ENCODE measurements at places on chromosomes 3 and 15.

- peaks cover 26% of the 10 kb centered on the region for H3K27me3 ChIP-seq
- DNase-seq, result no peak
- H3K27ac ChIP-seq, result no peak overlapping the region
Observed at GRCh38 chr15:78695854-78696253, 54.8 kb upstream of the CHRNB4 start.

DNA sequence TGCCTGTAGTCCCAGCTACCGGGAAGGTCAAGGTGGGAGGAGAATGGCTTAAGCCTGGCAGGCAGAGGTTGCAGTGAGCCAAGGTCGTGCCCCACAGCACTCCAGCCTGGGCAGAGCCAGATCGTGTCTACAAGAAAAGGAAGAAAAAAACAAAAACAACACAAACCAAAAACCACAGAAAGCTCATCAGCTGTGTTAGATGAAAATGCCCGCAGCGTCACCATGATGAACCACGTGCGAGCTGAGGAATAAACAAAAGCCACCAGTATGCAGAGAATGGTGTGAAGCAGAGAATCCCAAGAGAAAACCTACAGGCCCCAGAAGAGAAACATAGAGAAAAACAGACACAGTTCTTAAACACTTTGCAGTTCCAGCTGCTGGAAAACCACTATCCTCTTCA lies 19.7 kb upstream of the TM4SF19 start:
- H3K4me3 ChIP-seq, result no peak overlapping the region
- H3K27ac ChIP-seq, result peak overlapping the region; percentile 47
- H3K36me3 ChIP-seq, result peaks cover 49% of the 10 kb centered on the region
- no peaks in the 10 kb centered on the region for H3K27me3 ChIP-seq
- peaks cover 15% of the 10 kb centered on the region for H3K4me1 ChIP-seq

GRCh38 chr15:94639701-94640100 lies 408.3 kb downstream of the MCTP2 start:
- peaks cover 8% of the 10 kb centered on the region for H3K4me1 ChIP-seq
- H3K27ac ChIP-seq, result no peak overlapping the region
- no peaks in the 10 kb centered on the region for H3K36me3 ChIP-seq
- no peak overlapping the region for H3K4me3 ChIP-seq

DNA sequence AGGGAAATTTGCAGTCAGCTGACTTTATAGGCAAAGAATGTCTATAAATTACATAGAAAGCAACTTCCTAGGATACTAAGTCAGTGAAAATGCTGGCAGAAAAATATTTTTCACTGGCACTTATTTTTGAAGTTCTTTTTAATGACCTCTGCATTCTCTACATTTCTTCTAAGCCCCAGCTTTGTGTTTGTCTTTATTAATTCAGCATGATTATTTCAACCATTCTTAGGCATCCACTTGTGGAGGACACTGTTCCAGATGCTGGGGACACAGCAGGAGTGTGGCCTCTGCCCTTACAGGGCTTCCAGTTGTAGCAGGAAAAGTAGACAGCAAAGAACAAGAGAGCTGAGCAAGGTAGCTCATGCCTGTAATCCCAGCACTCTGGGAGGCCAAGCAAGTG lies 15.0 kb downstream of the LRRK1 start:
- no peak for DNase-seq
- H3K4me1 ChIP-seq, result no peaks in the 10 kb centered on the region
- H3K27me3 ChIP-seq, result peaks cover 9% of the 10 kb centered on the region
- H3K36me3 ChIP-seq, result no peaks in the 10 kb centered on the region
- H3K4me3 ChIP-seq, result no peak overlapping the region

DNA sequence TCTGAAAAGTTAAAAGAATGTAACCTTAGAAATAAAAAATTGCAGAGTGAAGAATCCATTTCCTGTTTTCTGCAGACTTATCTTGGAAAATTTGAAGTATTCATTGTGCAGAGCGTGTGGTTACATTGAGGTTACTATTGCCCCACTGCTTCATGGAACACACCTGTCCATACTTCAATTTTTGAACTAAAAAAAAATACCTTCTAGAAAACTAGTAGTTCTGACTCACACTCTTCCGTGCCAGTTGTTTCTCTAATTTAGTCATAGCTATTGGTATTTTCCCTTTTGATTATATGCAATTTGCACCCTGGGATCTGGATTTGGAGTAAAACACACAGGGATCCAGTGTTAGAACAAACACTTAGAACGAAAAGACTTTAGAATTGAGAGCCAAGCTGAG lies 111.8 kb upstream of the LYSMD4 start:
- no peak overlapping the region for H3K4me3 ChIP-seq
- H3K27me3 ChIP-seq, result no peaks in the 10 kb centered on the region
- DNase-seq, result no peak
- H3K27ac ChIP-seq, result peak overlapping the region; percentile 70

- peaks cover 10% of the 10 kb centered on the region for H3K4me1 ChIP-seq
- H3K4me3 ChIP-seq, result no peak overlapping the region
- peaks cover 26% of the 10 kb centered on the region for H3K36me3 ChIP-seq
Observed at GRCh38 chr3:129881261-129881660, 12.2 kb downstream of the TMCC1 start.

- no peaks in the 10 kb centered on the region for H3K4me1 ChIP-seq
- H3K4me3 ChIP-seq, result no peak overlapping the region
- no peaks in the 10 kb centered on the region for H3K36me3 ChIP-seq
- no peak overlapping the region for H3K27ac ChIP-seq
- no peaks in the 10 kb centered on the region for H3K27me3 ChIP-seq
Observed at GRCh38 chr15:33963831-33964664, 4.2 kb upstream of the CHRM5 start.

- DNase-seq, result no peak
- peaks cover 5% of the 10 kb centered on the region for H3K4me1 ChIP-seq
- no peaks in the 10 kb centered on the region for H3K36me3 ChIP-seq
Observed at GRCh38 chr3:178073366-178073765, 462.9 kb upstream of the KCNMB2 start.

GRCh38 chr3:88947013-88947412 lies 160.4 kb upstream of the EPHA3 start:
- H3K27ac ChIP-seq, result no peak overlapping the region
- no peak overlapping the region for H3K4me3 ChIP-seq
- no peaks in the 10 kb centered on the region for H3K27me3 ChIP-seq
- H3K36me3 ChIP-seq, result no peaks in the 10 kb centered on the region

DNA sequence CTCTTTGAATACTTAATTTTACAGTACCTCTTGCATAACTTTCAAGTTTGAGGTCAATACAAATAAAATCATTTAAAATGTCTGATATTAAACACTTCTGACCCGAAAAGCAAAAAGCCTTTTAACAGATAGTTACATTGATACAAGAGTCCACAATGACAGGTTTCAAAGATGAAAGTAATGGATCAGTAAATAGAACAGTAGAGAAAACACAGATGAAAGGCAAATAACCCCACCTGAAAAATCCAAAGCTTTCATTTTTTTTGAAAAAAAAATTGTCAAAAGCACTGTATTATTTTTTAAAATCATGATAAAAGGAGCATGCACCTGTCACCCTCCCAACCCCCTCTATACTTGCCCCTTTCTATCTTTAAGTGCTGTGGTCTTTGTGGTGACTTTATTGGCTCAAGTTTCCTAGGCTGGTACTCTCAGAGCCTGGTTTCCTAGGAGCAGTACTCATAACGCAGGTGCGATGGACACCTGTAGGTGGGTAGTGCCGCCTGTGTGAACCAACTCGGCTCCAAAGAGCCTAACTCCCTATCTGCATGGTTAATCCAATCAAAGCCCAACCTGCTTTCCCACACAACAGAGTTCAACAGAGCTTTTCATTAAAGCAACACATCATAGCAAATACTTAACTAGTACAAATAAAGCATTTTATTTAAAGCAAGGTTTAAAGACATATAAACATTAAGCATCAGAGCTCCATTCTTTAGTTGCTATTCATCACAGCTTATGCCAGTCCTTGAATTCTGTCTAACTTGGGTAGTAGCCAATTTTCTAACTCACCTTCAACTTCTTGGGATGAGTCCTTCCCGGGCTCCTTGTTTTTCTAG lies 32.2 kb downstream of the LIPC start:
- peaks cover 8% of the 10 kb centered on the region for H3K36me3 ChIP-seq
- no peak overlapping the region for H3K27ac ChIP-seq
- no peaks in the 10 kb centered on the region for H3K27me3 ChIP-seq
- H3K4me3 ChIP-seq, result no peak overlapping the region

GRCh38 chr3:127589600-127590281 lies 792 bp downstream of the TPRA1 start:
- H3K27me3 ChIP-seq, result no peaks in the 10 kb centered on the region
- peaks cover 22% of the 10 kb centered on the region for H3K4me1 ChIP-seq
- peak overlapping the region; percentile 69 for H3K27ac ChIP-seq
- H3K4me3 ChIP-seq, result peak overlapping the region; percentile 85

- no peak for DNase-seq
- H3K4me1 ChIP-seq, result no peaks in the 10 kb centered on the region
- H3K4me3 ChIP-seq, result no peak overlapping the region
- peaks cover 7% of the 10 kb centered on the region for H3K27me3 ChIP-seq
Observed at GRCh38 chr15:79811406-79812405, 85.1 kb downstream of the MTHFS start.

GRCh38 chr3:98012979-98013378 lies 22.1 kb downstream of the GABRR3 start:
- H3K4me3 ChIP-seq, result no peak overlapping the region
- H3K27ac ChIP-seq, result no peak overlapping the region
- no peak for DNase-seq
- peaks cover 5% of the 10 kb centered on the region for H3K36me3 ChIP-seq
- no peaks in the 10 kb centered on the region for H3K27me3 ChIP-seq

DNA sequence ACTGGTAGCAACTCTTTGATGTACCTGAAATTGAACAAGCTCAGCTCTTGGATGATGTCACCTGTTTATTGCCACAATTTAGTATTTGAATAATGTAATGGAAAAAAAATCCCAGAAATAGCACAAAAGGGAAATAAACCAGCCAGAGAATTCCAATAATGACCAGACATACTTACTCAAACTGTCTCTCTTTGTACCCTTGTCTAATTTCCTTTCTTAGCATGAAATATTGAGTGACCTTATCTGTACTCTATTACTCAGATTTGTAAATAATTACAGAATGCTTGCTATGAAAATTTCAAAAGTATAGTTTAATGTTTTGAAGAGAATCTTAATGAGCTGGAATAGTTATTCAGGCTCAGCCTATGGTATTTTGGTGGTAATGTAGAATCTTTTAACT lies 555.4 kb upstream of the SGO1 start:
- DNase-seq, result no peak
- no peak overlapping the region for H3K27ac ChIP-seq
- H3K27me3 ChIP-seq, result no peaks in the 10 kb centered on the region

GRCh38 chr3:58222161-58222724 lies 11.5 kb upstream of the DNASE1L3 start:
- H3K36me3 ChIP-seq, result no peaks in the 10 kb centered on the region

DNA sequence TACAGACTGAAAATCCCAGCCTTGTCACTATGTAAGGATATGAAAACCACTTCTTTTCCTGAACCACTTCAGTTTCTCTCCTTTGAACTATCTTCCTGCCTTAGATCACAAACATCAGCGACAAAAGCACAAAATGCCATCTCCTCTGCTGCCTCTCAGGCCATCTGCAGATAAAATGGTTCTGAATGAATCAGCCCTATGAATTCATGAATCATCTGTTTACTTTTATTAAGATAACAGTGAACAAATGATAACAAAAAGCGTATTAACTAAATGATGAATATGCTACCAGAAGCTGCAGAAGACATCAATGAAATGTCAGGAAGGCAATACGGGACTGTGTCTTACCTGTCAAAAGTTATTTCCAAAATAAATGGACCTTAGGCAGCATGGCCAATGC lies 928.1 kb downstream of the ROBO1 start:
- no peak overlapping the region for H3K27ac ChIP-seq
- H3K27me3 ChIP-seq, result no peaks in the 10 kb centered on the region
- H3K36me3 ChIP-seq, result no peaks in the 10 kb centered on the region
- H3K4me1 ChIP-seq, result no peaks in the 10 kb centered on the region

- DNase-seq, result peak; percentile 11
- H3K4me1 ChIP-seq, result peaks cover 40% of the 10 kb centered on the region
- H3K27ac ChIP-seq, result peak overlapping the region; percentile 92
- peak overlapping the region; percentile 99 for H3K4me3 ChIP-seq
- peaks cover 3% of the 10 kb centered on the region for H3K36me3 ChIP-seq
Observed at GRCh38 chr3:97822359-97822775, 556 bp downstream of the CRYBG3 start.

- peaks cover 23% of the 10 kb centered on the region for H3K4me1 ChIP-seq
- H3K4me3 ChIP-seq, result no peak overlapping the region
- no peak overlapping the region for H3K27ac ChIP-seq
- no peaks in the 10 kb centered on the region for H3K27me3 ChIP-seq
- DNase-seq, result no peak
- H3K36me3 ChIP-seq, result peaks cover 2% of the 10 kb centered on the region
Observed at GRCh38 chr3:106458952-106459351, 590.1 kb upstream of the CBLB start.

DNA sequence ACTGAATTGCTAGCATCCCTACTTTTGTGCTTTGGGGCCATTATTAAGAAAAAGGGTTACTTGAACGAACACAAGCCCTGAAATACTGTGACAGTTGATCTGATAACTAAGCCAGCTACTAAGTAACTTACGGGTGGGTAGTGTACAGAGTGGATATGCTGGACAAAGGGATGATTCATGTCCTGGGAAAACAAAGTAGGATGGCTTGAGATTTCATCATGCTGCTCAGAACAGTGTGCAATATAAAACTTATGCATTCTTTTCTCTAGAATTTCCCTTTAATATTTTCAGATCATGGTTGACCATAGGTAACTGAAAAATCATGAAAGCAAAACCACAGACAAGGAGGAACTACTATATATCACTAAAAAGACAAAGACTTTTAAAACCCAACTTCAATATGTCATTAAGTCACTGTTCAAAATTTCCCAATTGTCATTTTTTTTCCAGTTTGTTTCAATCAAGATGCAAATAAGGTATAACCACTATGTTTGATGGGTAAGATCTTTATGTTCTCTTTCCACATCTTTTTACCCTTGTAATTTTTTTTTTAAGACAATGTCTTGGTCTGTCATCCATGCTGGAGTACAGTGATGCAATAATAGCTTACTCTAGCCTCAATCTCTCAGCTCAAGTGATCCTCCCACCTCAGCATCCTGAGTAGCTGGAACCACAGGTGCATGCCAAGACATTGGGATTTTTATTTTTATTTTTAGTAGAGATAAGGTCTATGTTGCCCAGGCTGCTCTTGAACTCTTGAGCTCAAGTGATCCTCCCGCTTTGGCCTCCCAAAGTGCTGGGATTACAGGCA lies 67.7 kb downstream of the IFT80 start:
- no peaks in the 10 kb centered on the region for H3K27me3 ChIP-seq
- no peaks in the 10 kb centered on the region for H3K4me1 ChIP-seq
- H3K4me3 ChIP-seq, result no peak overlapping the region
- no peak overlapping the region for H3K27ac ChIP-seq
- no peak for DNase-seq
- H3K36me3 ChIP-seq, result peaks cover 2% of the 10 kb centered on the region

- peaks cover 4% of the 10 kb centered on the region for H3K27me3 ChIP-seq
- peaks cover 10% of the 10 kb centered on the region for H3K36me3 ChIP-seq
- H3K27ac ChIP-seq, result no peak overlapping the region
- no peaks in the 10 kb centered on the region for H3K4me1 ChIP-seq
Observed at GRCh38 chr3:31331278-31331677, 201.4 kb upstream of the STT3B start.
